ENCODE measurements at places on chromosomes 3 and 15.

DNA sequence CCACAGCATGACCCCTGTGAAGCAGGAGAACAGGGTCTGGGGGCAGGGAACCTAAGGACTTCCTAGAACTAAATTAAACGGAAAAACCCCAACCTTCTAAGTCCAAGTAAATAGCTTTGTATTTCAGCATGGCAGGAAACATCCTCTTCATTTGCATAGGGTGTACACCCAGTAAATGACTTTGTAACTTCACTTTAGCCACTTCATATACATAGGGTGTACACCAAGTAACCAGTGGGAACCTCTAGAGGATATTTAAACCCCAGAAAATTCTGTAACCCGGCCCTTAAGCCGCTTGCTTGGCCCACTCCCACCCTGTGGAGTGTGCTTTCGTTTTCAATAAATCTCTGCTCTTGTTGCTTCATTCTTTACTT lies 41.8 kb downstream of the FSD2 start:
- DNase-seq = no peak

- DNase-seq = no peak
These were observed 20.6 kb downstream of the SAMD7 start for GRCh38 chr3:169931747-169932520.

DNA sequence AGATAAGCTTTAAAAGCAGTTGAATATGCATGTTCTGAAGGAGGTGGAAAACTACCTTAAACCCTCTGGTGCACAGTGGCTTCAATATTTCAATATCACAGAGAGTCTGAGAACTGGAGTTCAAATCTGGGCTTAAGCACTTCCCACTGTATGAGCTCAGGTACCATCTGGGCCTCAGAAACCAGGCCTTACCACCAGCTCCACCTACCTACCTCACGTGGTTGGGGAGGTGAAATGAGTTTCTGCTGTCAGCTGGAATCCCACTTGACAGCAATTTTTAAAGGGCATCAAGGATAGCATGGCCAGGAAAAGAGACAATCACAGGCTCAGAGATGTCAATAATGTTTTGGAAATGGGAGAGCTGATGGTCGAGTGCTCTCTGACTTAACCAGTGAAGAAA lies 5.0 kb downstream of the CHCHD4 start:
- no peak for DNase-seq

DNA sequence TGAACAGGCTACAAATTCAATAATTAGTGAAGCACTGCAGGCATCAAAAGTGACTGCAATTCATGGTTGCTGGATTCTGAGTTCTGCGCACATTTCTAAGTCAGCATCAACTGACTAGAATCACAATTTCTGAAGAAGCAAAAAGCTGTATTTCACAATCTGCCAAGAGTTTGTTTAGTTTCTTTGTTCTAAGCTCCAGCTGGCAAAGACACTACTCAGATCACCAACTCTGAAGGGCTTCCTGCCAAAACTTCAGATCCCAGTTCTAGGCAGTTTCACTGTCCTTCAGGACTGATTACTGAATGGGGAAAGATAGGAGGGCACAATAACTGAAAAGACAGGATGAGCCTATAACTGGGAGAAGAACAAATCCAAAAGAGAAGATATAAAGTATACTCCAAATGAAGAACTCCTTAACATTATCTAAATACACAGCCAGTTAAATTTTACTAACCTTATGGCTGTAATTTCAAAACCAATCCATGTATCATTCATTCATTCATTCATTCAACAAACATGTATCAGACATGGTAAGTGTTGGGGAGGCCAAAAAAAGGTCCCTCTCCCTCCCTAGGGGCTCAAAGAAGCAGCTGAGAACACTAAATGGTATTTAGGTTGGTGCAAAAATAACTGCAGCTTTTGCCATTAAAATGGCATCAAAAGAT lies 17.1 kb downstream of the TJP1 start:
- no peak for DNase-seq

DNA sequence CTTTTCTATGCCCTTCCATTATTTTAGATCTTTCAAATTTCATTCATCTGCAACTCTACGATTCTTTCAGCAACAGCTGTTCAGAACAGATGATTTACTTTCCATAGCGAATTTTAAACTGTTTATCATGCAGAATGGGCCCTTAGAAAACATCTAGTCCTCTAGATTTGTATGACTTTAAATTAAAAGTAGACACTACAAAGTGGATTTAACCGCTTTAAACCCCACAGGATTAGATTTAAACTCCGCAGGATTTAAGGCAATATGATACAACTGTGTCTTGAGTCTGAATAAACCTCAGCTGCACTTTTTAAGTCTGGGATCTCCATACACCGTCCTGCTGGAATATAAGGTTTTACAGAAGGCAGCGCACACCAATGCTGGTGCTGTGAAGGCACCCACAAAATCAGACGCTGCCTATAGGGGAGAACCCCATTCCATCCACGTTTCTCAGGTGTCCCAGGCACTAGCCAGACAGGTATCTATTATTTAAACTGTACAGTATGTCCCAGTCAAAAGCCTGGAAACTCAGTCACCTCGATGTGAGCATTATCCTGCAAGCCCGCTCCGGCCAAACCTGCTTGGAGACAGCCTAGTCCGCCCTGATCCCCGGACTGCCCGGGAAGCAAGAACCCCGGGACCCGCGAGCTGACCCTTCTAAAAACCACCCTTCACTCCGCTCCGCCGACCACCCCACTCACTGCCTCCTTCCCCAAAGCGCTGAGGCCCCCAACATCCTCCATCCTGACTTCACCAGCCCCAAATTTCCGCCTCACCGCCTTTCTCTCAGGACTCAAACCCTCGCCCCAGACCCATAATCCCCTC lies 768 bp downstream of the ANO10 start:
- DNase-seq = no peak

DNA sequence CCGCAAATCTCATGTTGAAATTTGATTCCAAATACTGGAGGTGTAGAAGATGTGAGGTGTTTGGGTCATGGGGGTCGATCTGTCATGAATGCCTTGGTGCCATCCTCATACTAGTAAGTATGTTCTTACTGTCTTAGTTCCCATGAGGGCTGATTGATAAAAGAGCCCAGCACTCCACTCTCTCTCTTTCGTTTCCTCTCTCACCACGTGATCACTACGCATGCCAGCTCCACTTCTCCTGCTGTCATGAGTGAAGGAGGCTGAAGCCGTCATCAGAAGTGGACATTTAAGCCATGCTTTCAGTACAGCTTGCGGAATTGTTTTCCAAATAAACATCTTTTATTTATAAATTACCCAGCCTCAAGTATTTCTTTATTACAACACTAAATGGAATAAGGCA lies 6.1 kb downstream of the OR5H15 start:
- DNase-seq = no peak

DNA sequence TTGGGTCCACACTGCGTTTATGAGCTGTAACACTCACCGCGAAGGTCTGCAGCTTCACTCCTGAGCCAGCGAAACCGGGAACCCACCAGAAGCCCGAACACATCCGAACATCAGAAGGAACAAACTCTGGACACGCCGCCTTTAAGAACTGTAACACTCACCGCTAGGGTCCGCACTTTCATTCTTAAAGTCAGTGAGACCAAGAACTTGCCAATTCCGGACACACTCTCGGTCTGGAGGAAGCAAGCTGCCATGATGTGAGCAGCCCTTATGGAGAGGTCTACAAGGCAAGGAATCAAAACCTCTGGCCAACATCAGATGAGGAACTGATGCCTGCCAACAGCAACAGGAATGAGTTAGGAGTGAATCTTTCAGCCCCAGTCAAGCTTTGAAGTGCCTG lies 62.9 kb downstream of the SLC28A2 start:
- no peak for DNase-seq

GRCh38 chr3:46667657-46668056 lies 25.8 kb downstream of the ALS2CL start:
- no peak for DNase-seq

DNA sequence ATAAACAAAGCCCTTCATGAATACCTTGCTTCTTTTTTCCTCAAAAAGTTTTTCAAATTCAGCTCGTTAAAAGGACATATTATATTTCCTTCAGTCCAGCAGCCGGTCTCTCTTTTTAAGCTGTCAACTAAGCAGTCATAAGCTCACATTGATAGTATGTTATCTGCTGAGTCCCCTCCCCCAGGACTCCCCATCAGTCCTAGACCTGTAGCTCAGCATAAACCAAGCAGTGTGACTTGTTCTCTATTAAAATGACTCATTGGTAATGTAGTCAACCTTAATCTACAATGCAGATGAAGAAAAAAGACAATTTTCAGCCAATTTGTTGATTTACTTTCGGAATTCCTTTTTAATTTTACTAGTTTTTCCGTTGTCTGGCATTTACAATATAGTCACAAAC lies 483.8 kb downstream of the MECOM start:
- no peak for DNase-seq

DNA sequence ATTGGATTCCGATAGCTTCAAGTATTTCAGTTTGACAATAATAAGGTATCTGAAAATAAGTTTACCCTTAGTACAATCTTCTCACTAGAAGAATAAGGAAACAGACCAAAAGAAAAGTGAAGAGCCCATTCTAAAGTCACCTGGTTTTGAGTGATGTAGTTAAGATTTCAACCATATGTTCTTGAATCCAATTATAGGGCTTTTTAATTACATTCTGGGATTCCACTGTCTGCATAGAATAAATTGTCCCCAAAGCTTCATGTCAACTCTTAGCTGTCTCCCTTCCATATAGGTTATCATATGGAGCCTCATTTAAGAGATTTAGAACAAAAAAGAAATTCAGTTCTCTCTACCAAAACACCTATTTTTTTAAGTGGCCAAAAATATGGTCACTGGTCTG lies 1158.8 kb downstream of the IGSF11 start:
- DNase-seq = no peak

- no peak for DNase-seq
These were observed 65.4 kb upstream of the SEC61A1 start for GRCh38 chr3:127986803-127987202.

GRCh38 chr15:75371486-75371885 lies 3.1 kb upstream of the MAN2C1 start:
- no peak for DNase-seq

DNA sequence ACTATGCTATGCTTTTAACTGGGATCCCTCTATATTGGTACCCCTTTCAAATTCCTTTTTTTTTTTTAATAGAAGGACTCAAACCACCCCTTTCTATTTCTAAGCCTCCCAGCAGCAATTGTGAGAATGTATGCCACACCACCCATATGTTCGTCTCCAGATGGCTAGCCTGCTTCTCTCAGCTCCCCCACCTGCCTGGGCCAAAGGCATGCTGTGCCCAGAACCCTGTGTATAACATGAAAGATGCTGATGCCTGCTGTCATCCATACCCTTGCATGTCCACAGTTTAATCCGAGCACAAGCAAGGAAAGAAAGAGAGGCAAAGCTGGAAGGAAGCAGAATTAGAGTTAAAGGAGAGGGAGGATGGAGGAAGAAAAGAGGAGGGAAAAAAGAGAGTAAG lies 159.5 kb upstream of the CNTN6 start:
- no peak for DNase-seq

DNA sequence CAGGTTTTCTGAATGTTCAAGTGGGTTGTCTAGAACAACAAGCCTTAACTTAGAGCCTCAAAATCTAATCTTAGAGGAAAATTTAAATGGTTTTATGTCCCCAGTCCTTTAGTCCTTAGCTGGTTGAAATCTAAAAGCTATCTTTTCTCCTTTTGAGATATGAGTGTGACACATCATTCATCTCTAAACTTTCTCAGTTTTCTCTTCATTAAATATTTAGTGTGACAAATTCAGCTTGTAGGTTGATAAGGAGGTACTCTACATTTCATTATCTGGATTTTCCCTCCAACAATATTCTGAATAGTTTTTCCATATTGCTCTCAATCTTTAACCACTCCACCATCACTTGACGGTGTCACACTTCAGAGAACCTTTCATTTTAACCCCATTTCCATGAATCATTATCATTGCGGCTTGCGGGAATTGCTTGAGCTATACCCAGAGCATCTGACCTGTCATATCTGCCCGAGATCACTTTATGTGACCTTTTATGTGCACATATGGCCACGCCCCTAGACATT lies 16.1 kb upstream of the ATP8B4 start:
- no peak for DNase-seq

GRCh38 chr3:42502429-42503250 lies at the start of gene VIPR1:
TSS of gene VIPR1 (plus strand) at chr3:42502643. CDS start at chr3:42502736, 93 bp downstream.
- DNase-seq = peak; percentile 86

- no peak for DNase-seq
These were observed 5.1 kb downstream of the PATL2 start for GRCh38 chr15:44705986-44706385.

DNA sequence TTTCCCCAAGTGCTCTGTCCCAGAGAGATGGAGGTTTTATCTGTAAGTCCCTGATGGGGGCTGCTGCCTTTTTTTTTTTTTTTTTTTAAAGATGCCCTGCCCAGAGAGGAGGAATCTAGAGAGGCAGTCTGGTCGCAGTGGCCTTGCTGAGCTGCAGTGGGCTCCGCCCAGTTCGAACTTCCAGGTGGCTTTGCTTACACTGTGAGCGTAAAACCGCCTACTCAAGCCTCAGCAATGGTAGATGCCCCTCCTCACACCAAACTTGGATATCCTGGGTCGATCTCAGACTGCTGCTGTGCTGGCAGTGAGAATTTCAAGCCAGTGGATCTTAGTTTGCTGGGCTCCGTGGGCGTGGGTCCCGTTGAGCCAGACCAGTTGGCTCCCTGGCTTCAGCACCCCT lies 51.6 kb downstream of the SLC2A2 start:
- DNase-seq = no peak

DNA sequence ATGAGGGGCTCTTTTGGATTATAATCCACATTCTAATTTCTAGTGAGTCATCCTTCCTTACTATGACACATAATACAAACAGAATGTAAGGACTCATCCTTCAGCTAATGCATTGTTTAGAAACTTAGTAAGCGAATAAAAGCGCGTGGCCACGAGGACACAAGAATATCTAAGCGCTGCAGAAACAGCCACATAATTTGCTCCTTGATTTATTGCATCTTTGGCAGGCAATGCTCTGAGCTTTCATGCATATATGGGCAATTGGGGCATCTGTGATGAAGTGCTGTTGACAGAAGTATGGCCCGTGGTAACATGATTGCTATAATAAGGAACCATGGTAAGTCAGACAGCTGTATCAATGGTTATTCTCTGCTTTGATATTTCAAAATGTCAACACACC lies 191.3 kb upstream of the ZNF385D start:
- DNase-seq = no peak

- no peak for DNase-seq
These were observed 308.8 kb upstream of the NR2E3 start for GRCh38 chr15:71501344-71502076.

- no peak for DNase-seq
These were observed 99.9 kb downstream of the CACNA1D start for GRCh38 chr3:53594276-53594675.

- no peak for DNase-seq
These were observed 40.3 kb downstream of the USP50 start for GRCh38 chr15:50506121-50506520.

GRCh38 chr3:3552761-3553160 lies 246.5 kb upstream of the LRRN1 start:
- DNase-seq = no peak

GRCh38 chr15:44698641-44699040 lies 12.5 kb downstream of the PATL2 start:
- DNase-seq = no peak

GRCh38 chr15:45333550-45333949 lies 44.8 kb downstream of the GATM start:
- DNase-seq = no peak

Data from stimulated activated CD8-positive, alpha-beta memory T cell treated with anti-CD3 and anti-CD28 coated beads, Interleukin-12 subunit alpha, Interleukin-12 subunit beta, amount 100 ng/mL, for 4 hours (primary cell).